ENCODE measurements at places on chromosomes 4 and X.

DNA sequence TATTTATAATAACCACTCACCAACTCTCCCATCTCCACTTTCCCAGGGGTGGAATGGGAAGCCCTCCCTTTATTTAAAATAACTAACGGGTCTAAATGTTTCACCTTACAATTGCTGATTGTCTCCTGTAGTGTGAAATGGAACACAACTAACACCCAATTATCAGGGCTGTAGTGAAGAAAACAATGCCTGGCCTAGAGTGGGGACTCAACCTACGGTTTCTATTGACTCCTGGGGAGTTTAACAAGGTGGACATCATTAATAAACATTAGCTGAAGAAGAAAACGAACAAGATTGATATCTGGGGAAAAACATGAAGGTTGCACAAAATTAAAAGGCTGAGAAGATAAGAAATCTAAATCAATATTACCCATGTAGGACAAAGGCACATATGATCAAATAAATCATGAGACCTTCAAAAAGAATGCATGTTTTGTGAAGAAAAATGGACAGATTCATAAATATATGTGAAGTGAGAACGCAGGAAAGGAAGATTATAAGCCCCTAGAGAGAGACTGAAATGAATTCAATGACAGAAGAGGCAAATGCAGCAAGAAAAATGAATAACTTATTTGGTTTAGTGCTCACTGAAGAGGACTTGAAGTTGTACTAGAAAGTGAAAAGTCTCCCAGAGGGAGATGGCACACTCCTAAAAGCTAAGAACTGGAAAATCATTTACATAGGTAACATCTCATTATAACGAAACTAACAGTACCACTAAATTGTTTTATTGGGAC, 593.0 kb upstream of the AADAT start:
- no peak for DNase-seq

GRCh38 chr4:67744561-67745283, 9.5 kb downstream of the GNRHR start:
- DNase-seq: no peak

DNA sequence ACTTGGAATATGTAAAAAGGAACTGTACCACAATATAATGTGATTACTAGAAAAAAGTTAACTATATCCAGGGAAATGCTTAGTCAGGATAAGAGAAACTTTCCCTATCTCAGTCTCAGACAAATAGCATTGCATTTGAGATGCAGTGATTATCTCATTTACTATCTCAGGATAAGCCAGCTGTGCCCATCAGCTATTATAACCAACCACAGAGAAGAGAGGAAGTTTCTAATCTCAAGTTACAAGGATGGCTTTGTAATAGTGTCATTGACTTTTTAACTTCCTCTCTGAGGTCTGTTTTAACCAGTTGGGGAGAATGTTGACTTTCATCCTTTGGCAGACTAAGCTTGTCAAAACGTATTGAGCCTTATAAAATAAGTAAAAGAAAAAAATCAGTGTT, 56.5 kb downstream of the SNX25 start:
- DNase-seq: peak; percentile 19

- no peak for DNase-seq
Measured at GRCh38 chr4:14669371-14669770, 332.9 kb upstream of the CPEB2 start.

GRCh38 chr4:174928575-174929253, 10.6 kb downstream of the ADAM29 start:
- DNase-seq: no peak

DNA sequence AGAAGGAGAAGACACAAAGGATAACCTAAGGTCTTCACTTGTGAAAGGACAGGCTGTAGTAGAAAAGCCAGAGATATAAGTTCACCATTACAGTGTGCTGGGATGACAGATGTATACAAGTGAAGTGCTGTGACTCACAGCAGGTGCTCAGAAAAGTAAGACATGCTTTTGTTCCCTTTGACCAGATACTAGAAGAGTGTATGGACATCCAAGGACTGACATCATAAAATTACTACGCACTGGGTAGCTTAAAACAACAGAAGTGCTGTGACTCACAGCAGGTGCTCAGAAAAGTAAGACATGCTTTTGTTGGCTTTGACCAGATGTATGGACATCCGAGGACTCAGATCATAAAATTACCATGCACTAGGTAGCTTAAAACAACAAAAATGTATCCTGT, 61.6 kb upstream of the BTC start:
- no peak for DNase-seq

- DNase-seq: peak; percentile 64
Measured at GRCh38 chr4:154120690-154121345, 331.9 kb upstream of the SFRP2 start.

- DNase-seq: peak; percentile 56
Measured at GRCh38 chrX:132023896-132024386, 839 bp downstream of the STK26 start.

DNA sequence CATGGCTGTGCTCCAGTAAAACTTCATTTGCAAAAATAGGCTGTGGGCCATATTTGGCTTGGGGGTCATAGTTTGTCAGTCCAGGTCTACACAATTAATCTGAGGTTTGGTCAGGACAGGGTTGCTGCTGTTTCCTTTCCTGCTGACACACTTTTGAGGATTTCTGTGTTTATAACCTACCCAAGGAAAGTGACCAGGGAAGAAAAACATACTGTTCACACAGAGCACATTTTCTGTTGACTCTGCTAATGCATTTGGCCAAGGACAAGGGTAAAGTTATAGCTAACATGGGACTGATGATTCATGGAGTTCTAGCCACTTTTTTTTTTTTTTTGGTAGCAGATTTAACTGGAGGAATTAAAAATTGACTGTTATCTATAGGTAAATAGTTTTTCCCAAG, 43.9 kb upstream of the GEMIN8 start:
- DNase-seq: no peak

- no peak for DNase-seq
Measured at GRCh38 chr4:38752941-38753806, 29.6 kb downstream of the TLR10 start.

GRCh38 chrX:7264399-7264798, 116.4 kb upstream of the PUDP start:
- no peak for DNase-seq

GRCh38 chr4:105092356-105092755, 54.3 kb upstream of the TET2 start:
- no peak for DNase-seq

GRCh38 chr4:119746951-119747350, 118.3 kb upstream of the PDE5A start:
- DNase-seq: no peak

GRCh38 chr4:137065311-137065710, 467.0 kb downstream of the PCDH18 start:
- no peak for DNase-seq

- no peak for DNase-seq
Measured at GRCh38 chr4:41287852-41288251, 31.1 kb downstream of the UCHL1 start.

- no peak for DNase-seq
Measured at GRCh38 chrX:121666171-121666570, 618.8 kb downstream of the GLUD2 start.

GRCh38 chr4:156021298-156021697, 67.6 kb upstream of the CTSO start:
- DNase-seq: no peak

DNA sequence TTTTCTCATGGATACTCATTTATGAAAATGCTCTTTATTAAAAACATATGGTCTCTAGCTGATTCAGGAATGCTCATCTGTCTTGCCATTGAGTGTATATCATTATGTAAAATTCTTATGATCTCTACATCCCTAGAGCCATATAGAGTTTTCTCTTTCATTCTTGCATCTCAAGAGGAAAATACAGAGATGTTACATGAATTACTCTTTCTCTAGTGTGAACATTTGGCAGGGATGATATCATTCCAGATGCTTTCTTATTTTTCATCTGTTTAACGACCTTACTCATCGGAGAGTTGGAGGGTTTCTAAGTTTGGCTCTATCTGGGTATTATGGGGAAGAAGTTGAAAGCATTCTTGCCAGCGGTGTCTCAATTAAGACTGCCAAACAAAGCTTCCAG, 202.9 kb upstream of the SLC7A11 start:
- no peak for DNase-seq

GRCh38 chr4:139734201-139734874, 68.7 kb downstream of the MGST2 start:
- no peak for DNase-seq

DNA sequence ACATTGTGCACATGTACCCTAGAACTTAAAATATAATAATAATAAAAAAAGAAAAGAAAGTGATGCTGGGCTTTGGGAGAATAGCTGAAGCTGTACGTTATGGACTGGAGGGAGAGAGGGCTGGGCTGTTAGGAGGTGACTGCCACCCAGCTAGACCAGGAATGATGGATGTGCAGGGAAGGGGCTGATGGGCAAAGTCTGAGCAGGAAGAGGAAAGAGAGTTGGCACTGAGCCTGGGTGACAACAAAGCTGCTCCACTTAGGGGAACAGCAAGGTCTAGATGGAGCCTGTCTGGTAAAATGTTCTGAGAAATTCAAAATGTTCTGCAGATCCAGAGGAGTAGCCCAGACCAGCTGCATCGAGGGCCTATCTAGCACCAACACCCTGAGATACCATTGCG, 32.3 kb downstream of the MED28 start:
- DNase-seq: no peak

DNA sequence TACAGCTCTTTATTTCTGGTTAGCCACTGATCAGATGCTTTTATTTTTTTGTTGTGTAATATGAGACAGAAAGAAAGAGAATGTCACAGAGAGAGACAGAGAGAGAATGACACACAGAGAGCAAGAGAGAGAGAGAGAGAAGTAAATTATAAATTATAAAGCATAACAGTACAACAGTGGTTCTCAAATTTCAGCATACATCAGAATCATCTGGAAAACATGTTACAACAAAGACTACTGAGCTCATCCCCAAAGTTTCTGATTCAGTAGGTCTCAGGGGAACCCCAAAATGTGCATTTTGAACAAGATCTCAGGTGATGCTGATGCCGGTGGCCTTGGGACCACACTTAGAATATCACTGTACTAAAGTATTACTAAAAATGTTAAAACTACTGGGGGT, 245.8 kb upstream of the DIAPH2 start:
- DNase-seq: no peak

GRCh38 chr4:24256066-24256465, 328.3 kb downstream of the DHX15 start:
- DNase-seq: no peak

GRCh38 chr4:72205831-72206230, 174.0 kb downstream of the NPFFR2 start:
- DNase-seq: no peak

DNA sequence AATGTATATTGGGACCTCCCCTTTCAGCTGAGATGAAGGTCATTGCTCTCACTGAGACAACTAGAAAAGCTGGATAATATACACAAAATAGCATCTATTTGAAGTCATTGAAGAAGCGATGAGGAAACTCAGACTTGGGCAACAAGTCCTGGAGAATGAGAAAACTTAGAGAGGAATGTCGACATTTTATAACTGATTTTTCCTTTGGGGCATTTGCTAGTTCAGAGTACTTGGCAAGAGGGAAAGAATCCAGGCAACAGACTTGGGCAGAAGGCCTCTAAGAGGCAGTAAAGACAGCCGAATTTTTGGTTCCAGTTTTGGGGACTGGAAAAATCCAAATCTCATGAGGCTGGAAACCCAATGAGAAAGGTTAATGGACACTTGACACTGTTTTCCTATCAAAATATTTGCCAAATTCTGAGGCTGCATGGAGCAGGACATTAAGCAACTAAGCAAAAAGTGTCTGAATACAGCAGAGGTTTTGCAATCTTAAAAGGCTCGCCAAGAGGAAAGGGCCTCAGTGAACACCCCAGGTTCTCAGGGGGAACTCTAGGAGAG, 21.0 kb upstream of the ANXA5 start:
- DNase-seq: no peak

- no peak for DNase-seq
Measured at GRCh38 chr4:57078685-57079521, 31.3 kb downstream of the IGFBP7 start.

GRCh38 chrX:12497832-12498591, 293.2 kb upstream of the PRPS2 start:
- DNase-seq: no peak

DNA sequence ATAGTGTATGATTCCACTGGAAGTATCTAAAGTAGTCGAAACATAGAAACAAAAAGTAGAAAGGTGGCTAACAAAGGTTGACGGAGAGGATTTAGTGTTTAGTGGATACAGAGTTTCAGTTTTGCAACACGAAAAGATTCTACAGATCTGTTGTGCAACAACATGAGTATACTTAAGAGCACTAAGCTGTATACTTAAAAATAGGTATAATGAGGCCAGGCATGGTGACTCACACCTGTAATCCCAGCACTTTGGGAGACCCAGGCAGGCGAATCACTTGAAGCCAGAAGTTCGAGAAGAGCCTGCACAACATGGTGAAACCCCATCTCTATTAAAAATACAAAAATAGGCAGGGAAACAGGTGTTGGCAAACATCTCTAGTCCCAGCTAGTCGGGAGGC, 7.9 kb upstream of the ATRX start:
- DNase-seq: no peak

- DNase-seq: no peak
Measured at GRCh38 chr4:59195839-59196238, 2004.3 kb upstream of the ADGRL3 start.

DNA sequence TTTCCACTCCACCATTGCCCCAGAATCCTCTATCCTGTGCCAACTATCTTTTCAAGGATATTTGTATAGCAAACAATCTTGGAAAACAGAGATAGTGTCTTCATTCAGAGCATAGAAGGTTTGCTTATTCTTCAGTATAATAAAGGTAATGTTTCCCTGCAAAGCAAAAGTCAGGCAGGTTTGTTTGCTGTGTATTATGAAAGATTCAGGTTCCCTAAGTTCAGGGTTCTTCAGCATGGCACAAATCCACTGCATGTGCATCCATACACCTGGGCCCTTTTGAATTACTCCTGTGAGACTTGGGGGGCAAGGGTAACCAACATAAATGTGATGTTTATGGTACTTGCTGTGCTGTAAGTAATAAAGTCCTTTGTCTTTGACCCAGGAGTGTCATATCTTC, 33.2 kb upstream of the ZC4H2 start:
- DNase-seq: no peak

- DNase-seq: no peak
Measured at GRCh38 chr4:184796906-184797305, 28.9 kb downstream of the ACSL1 start.

DNA sequence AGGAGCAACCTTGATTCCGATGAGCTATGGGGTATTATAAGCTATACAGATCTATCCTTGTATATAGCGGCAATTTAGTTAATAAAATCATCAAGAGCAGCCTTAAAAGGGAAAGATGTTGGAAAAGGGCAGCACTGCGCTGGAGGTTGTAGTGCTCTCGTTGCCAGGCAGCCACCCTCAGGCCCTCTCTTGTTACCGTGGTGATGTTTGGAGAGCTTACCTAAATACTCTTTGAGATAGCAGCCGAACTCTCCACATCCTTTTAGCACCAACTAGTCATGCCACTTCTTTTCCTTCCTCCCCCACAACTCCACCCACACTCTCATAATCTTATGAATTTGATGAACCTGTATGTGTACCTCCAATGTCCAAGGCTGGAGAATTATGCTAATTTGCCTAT, 3.8 kb upstream of the RADX start:
- no peak for DNase-seq

- no peak for DNase-seq
Measured at GRCh38 chrX:147776988-147777387, 134.7 kb upstream of the FMR1 start.

GRCh38 chr4:156188596-156188995, 234.9 kb upstream of the CTSO start:
- DNase-seq: no peak

- no peak for DNase-seq
Measured at GRCh38 chr4:8850830-8851188, 20.8 kb downstream of the HMX1 start.
